ENCODE measurements at places on chromosomes 16 and 17.

DNA sequence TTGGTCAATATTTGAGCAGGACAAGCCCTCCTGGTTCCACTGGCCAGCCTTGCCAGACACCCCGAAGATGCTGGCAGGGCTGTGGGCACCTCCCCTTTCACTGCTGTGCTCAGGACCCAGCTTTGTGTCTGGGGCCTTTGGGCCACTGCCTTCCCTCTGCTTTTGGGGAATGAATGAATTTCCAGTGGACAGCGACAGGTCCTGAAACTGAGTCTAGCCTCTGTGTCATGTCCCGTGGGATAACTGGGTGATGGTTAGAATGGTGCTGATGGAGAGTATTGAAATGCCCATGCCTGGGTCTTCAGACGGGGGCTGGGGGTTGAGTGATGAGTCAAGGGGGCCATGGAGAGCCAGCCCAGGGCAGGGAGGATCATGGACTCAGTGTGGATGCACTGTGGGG, 135.8 kb downstream of the FOXL1 start:
- DNase-seq: no peak

DNA sequence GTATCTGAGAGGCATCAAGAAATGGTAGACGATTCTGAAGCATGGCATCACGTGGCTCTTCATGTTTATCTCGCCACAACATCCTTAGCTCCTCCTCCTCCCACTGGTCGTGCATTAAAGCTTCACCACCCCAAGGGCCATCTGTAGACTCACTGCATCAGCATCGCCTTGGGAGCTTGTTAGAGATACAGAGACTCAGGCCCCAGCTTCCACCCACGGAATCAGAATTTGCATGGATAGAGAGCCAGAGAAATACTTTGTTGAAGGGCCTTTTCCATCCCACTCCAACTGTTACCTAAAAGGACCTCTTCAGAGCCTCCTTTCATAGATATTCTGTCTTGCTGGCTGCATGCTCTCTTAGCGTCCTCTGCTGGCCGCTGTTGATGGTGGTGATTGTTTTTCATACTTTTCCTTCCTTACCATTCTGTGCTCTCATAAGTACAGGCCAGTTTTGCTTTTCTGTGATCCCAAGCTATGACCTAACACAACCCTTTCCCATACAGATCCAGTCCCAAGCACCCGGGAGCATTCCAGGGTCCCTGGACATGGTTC, 1049.4 kb upstream of the EEF2KMT start:
- DNase-seq: no peak

- no peak for DNase-seq
These were observed 39.6 kb upstream of the ZKSCAN2 start for GRCh38 chr16:25297151-25297787.

DNA sequence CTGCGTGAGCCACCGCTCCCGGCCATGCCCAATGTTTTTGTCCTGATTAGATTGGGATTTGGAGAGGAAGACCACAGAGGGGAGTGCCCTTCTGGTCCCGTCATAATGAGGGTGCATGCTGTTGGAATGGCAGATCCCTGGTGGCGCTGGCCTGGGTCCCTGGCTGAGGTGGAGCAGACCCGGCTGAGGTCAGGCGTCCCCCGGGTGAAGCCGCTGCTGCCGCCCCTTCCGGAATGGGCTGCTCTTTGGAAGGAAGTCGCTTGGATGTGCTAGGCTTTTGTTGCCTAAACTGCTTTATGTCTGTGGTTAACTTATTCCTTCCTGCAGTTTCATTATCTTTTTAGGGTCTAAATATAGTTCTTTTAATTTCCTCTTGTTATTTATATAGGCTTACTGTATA, 120.3 kb upstream of the CHMP6 start:
- no peak for DNase-seq

GRCh38 chr16:47586121-47586520, 125.0 kb downstream of the PHKB start:
- no peak for DNase-seq

DNA sequence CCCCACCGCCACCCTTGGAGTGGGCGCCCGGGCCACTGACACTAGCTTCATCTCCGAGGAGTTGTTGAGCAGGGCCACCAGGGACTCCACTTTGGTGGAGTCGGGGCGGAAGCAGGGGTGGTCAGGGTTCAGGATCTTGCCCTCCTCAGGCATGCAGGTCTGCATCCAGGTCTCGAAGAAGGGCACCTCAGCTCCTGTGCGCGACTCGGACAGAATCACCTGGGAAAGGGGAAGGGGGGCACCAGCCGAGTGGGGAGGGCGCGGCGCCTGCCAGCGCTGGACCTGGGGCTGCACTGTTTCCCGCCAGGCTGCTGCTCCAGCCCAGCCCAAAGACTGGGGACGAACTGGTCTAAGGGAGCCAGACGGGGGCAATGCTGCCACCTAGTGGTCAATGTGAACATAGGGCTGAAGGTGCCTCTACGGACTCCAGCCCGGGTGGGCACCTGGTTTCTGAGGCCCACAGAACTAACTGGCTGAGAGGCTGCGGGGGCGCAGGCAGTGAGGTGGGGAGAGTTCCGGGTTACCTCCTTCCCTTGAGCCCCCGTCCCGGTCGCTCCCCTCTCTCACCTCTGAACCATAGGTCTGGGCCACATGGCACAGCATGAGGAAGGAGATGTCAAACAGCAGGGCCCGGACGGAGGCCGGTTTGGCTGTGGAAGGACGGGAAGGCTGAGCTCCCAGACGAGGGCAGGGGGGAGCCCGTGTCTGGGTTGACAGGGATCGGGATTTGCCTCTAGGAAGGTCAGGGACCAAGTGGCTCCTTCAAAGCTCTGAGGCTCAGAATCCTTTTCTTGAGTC, 11.8 kb downstream of the CSF3 start:
- DNase-seq: peak; percentile 86

GRCh38 chr17:30300818-30301217, 9.1 kb upstream of the BLMH start:
- no peak for DNase-seq

DNA sequence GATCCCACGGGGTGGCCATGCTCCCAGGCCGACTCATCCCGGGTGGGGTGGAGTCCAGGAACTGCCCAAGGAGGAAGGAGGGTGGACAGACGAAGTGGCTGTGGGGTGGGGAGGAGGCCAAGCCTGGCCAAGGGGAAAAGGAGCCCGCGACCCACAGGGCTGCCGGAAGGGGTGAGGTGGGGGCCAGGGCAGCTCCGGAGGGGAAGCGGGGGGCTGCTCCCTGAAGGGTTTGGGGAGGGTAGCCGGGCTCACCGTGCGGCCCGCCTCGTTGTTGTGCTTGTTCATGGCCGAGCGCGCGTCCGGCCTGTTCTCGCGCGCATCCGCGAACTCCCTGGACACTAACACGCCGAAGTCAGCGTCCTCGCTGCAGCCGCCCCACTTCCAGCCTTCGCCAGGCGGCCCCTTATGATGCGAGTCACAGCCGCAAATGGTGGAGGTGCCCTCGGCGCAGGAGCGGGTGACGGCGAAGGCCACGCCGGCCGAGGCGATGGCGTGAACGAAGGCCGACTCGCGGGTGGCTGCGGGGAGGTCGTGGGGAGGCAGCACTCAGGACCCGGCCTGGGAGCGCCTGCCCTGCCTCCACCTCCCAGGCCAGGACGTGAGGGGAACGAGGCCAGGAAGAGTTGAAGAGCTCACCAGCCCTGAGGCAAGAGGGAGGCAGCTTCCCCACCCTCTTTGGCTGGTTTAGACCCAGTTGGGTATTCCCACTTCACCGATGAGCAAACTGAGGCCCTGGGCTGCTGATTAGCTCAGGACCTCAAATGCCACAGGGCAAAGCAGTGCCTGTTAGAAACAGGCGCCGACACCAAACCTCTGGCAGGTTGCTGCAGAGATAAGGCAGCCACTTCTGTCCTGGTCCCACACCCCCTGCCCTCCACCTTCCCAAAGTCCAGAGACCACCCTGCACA, 48.7 kb downstream of the WNT3 start:
- DNase-seq: peak; percentile 50

- DNase-seq: no peak
These were observed 5.1 kb upstream of the OTOP3 start for GRCh38 chr17:74930535-74931036.

All from muscle of arm (tissue), 14 donors.